ENCODE measurements at places on chromosomes 7 and 10.

- DNase-seq, result no peak
Measured at GRCh38 chr7:150451097-150451793, 815 bp downstream of the GIMAP8 start.

DNA sequence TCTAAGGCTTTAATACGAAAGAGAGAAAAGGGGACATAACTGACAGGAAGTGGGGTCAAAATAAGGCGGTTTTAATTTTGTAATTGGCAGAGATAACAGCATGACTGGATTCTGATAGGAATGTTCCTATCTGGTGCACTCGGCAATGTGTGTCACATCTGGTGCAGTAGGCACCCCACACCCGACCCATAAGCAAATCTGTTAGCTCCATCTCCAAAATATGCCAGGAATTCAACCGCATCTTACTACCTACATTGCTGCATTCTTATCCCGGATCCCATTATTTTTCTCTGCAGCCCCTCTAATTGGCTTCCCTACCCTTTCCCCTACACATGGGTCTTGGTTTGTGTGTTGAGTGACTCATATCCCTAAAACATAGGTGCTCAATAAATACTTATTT, 19.1 kb upstream of the GALNT11 start:
- DNase-seq, result no peak

DNA sequence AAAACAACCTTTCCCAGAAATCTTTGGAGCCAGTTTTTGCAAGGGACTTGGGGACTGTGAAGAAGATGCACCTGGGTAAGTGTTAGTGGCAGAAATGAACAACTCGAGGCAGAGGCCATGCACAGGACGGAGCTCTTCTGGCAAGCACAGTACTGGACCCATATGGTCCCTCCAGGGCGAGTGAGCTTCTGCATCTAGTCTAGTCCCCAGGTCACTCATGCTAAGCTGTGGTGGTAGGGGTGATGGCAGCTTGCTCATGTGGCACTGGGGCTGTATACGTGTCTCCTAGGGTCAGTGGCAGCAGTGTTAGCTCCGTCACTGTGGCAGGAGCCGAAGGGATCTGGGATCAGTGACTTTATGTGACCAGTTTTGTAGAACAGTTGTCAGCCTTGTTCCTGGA, 9.3 kb upstream of the LRRC61 start:
- no peak for DNase-seq

GRCh38 chr10:69963178-69963834, 89.3 kb upstream of the MACROH2A2 start:
- DNase-seq, result no peak

- no peak for DNase-seq
Measured at GRCh38 chr7:69768986-69769595, 170.8 kb downstream of the AUTS2 start.

GRCh38 chr10:97075421-97075820, 110.3 kb downstream of the SLIT1 start:
- DNase-seq, result no peak

DNA sequence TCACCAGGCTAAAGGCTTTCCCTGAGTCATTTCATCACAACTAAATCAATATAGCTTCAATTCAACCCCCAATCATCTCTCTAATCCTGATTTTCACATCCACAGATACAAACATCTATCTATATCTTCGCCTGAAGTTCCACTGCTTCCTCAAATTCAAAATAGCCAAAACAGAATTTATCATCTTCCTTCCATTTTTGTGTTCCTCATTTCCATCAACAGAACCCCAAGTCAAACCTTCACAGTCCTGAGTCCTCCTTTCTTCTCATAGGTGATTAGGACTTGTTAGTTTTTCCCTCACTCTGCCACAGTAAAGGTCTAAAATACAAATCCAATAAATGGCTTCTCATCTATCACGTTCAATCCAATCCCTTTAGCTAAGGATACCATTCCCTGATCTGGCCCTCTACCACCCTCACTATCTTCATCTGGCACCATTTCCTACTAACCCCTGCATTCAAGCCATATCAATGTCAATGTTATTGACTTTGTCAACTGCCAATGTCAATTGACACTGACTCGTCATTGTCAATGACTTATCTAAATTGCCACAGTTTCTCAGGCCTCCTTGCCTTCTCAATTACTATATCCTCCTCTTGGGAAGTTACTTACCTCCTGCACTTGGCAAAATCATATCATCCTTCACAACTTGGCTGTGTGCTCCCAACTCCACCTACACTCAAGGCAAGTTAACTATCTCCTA, 2.6 kb downstream of the HYCC1 start:
- no peak for DNase-seq

DNA sequence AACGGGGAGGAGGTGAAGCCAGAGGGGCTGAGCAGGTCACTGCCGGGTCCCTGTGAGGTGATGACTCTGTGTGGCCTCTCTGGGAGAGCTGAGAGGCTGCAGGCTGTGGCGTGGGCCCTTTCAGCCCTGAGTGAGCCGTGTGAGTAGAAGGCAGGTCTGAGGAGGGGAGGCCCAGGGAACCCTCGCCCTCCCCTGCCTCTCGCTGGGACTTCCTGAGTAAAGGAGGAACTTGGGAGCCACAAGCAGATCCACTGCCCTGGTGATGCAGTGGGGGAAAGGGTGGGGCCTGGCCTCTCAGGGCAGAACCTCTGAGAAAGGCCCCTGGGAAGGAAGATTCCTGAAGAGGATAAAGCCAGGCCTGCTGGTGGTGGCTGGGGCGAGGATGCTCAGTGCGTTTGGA, 22.8 kb downstream of the EEPD1 start:
- DNase-seq, result no peak

GRCh38 chr7:66518151-66518691, 110.5 kb upstream of the KCTD7 start:
- DNase-seq, result no peak

GRCh38 chr10:67306588-67307205, 380.9 kb downstream of the LRRTM3 start:
- DNase-seq, result no peak

GRCh38 chr7:102140952-102141370, 145.7 kb upstream of the SH2B2 start:
- DNase-seq, result no peak

- no peak for DNase-seq
Measured at GRCh38 chr10:83957168-83957947, 182.0 kb upstream of the GHITM start.

- DNase-seq, result peak; percentile 6
Measured at GRCh38 chr10:73644015-73644743, 2.9 kb upstream of the MYOZ1 start.

- no peak for DNase-seq
Measured at GRCh38 chr7:67863911-67864310, 867.3 kb downstream of the TYW1 start.

DNA sequence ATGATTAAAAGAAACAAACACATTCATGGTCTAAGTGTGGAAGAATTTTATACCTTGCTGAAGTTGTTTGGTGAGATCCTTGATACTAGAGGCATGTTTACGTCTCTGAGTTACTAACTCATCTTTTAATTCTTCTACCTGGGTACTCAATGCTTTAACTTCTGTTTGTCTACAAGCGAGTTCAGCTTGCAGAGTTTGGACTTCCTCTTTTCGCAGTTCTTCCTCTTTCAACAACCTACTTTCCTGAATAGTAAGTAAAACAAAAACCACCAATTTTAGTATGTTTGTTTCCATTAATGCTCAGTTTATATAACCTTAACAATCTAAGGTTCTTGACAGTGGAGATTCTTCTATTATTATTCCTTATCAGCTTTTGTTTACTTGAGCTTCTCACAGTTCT, 42.9 kb downstream of the CCDC186 start:
- no peak for DNase-seq
